Immature natural killer cell (primary cell): ENCODE measurements at places on chromosomes 16 and 17. TPM values are rescaled to one million over a fixed set of nuclear protein-coding genes. Genes with fewer than 3 reads are reported as not detected.

The MT1M gene
- polyA plus RNA-seq: not detected

The KRT39 gene
- not detected for polyA plus RNA-seq

The PLLP gene
- polyA plus RNA-seq: 0.21 TPM

The CCR7 gene
- polyA plus RNA-seq: 50.9 TPM

The LDHD gene
- 0.10 TPM for polyA plus RNA-seq

The SLC38A8 gene
- not detected for polyA plus RNA-seq

The ATP2A1 gene
- polyA plus RNA-seq: not detected

The LCAT gene
- 1.3 TPM for polyA plus RNA-seq

The TBC1D26 gene
- polyA plus RNA-seq: not detected
